ENCODE measurements at places on chromosomes 1 and 21.

GRCh38 chr1:78234496-78234895 is 188.7 kb downstream of the GIPC2 start:
- DNase-seq, result no peak

GRCh38 chr21:45571641-45572040 is 29.4 kb upstream of the SLC19A1 start:
- DNase-seq, result no peak

DNA sequence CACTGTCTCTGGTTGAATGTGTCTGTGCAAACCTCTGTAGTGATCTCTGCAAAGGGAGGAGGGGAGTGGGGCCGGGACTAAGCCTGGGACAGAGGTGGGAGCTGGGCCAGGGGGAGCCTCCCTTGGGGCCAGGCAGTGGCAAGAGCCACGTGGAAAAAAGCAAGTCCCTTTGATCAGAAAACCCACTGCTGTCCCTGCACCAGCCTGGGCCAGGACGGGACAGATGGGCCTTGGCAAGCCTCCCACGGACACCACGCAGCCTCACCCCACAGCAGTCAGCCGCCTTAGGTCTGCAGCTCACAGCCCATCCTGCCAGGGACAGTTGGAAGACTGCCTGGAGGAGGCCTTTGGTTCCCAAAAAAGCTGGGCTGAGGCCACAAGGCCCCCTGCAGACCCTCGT is 11.7 kb upstream of the TRAPPC10 start:
- DNase-seq, result no peak

DNA sequence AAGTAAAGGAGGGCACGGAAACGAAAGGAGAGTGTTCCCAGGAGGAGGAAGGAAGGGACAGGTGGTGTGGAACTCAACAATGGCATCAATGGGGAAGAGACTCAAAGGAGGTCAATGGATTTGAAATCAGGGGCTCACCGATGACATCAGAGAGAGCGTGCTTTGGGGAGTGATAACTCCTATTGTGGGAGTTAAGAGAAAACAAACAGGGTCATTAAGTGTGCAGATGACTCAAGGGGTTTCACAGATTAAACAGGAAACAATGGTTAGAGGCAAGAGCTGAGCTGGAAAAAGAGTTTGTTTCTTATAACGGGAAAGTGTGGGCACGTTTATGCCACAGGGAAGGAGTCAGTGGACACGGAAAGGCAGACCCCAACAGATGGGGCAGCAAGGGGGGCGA is 629.1 kb downstream of the SMYD3 start:
- no peak for DNase-seq

GRCh38 chr1:236407059-236407458 is 13.0 kb downstream of the EDARADD start:
- no peak for DNase-seq

DNA sequence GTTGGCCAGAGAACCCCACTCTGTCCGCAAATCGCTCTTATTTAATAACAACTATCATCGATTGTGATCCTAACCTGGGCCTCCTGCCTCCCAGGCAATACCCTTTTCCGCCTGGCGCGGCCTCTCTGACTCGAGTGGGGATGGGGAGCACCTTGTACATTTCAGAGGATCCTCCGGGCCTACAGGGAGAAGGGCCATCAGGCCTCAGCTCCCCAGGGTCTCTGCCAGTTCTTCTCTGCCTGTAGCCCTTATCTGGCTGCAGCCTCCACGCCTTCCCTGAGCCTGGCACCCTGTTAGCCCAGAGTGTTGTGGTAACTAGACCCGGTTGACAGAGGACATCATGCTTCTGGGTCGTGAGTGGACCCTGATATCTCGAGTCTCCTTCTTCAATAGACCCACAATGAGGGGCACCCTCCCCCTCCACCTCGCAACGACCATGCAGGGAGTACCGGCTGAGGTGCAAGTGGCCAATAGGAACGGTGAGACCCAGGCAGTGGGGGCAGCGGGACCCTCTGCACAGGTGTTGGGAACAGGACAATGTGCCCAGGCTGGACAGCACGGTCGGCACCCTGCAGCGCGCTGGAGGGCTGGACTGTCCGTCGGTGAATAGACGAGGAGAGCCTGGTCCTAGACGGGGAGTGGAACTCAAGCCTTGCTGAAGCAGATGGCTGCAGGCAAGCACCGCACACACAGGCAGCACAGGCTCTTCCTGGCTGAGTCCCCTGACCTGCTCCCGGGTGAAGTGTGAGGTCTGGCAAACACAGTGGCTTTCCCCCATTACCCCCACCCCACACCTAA is 7.1 kb upstream of the CRYBG2 start:
- DNase-seq, result no peak

GRCh38 chr1:206754011-206754410 is 16.6 kb upstream of the IL19 start:
- DNase-seq, result no peak

DNA sequence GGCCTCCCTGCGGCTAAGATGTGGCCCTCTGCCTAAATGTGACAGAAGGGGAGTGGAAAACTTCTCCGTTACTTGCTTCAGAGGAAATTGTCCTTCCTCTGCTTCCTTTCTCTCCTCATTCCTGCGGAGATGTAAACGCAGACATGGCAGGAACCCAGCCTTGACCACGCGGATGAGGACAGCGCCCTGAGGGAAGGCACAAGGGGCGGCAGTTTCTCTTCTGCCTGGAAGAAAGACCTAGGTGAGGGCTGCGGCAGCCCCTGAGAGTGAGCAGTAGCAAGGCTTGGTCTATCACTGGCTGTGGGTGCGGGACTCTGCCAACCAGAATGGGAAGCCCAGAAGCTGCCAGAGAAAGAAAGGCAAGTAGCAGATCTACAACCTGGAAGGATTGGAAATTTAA is 14.0 kb upstream of the CTPS1 start:
- DNase-seq, result no peak

DNA sequence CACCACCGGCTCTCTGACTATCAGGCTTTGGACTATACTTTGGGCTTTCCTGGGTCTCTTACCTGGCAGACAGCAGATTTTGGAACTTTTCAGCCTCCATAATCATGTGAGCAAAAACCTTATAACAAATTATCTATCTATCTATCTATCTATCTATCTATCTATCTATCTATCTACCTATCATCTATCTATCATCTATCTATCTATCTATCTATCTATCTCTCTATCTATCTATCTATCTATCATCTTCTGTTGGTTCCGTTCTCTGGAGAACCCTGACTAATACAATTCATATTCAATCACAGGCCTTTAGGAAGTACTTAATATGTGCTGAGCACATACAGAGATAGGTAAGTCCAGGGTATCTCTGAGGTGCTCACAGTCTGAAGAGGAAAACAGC is 18.7 kb upstream of the SCMH1 start:
- no peak for DNase-seq

- DNase-seq, result peak; percentile 12
Observed at GRCh38 chr1:221543529-221544120, 198.3 kb downstream of the DUSP10 start.

GRCh38 chr1:157985473-157985872 is 8.0 kb upstream of the KIRREL1 start:
- no peak for DNase-seq

DNA sequence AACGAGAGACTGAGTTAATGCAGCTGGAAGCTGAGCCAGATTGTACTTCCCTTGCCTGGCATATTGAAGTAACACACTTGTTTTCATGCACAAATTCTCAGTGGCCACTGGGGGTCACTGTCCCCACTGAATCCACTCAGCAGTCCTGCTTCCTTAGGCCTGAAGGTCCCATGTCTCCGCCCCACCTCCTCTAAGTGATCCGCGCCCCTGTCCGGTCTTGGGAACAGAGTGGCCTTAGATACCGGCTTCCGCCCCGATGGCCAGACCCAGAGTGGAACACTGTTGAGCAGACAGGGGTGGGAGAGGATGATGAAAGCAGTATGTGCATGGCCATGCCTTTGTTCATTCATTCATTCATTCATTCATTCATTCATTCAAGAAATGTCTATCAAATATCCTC is 34.8 kb downstream of the CHAF1B start:
- DNase-seq, result peak; percentile 88

- peak; percentile 72 for DNase-seq
Observed at GRCh38 chr1:202623075-202623474, 87.2 kb downstream of the SYT2 start.

GRCh38 chr1:229710746-229711145 is 84.7 kb downstream of the URB2 start:
- DNase-seq, result no peak

DNA sequence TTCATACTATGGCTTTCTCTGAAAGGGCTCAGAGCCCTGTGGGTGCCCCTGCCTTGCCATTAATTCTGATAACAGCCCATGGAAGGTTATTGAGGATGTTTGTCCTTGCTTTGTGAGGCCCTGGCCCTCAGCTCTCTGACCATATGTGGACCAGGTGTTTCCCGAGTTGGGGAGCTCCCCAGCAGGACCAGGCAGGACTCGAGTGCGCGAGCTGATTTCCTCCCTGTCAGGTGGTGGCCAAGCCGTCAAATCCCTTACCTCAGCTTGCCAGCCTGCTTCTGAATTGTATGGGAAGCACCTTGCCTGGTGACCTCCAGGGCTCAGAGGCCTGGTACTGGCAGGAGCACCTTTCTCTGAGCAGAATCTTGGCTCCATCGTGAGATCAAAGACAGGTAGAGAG is 17.9 kb upstream of the SDE2 start:
- DNase-seq, result no peak

GRCh38 chr1:214213136-214213535 is 67.8 kb upstream of the SMYD2 start:
- DNase-seq, result peak; percentile 69

- no peak for DNase-seq
Observed at GRCh38 chr1:8765198-8765597, 52.2 kb downstream of the RERE start.

GRCh38 chr1:212463565-212464285 is 31.0 kb downstream of the NENF start:
- DNase-seq, result peak; percentile 66

GRCh38 chr1:112507921-112508277 is 866 bp upstream of the WNT2B start:
- peak; percentile 52 for DNase-seq

GRCh38 chr1:80640978-80641377 is 1159.8 kb upstream of the ADGRL2 start:
- DNase-seq, result no peak

DNA sequence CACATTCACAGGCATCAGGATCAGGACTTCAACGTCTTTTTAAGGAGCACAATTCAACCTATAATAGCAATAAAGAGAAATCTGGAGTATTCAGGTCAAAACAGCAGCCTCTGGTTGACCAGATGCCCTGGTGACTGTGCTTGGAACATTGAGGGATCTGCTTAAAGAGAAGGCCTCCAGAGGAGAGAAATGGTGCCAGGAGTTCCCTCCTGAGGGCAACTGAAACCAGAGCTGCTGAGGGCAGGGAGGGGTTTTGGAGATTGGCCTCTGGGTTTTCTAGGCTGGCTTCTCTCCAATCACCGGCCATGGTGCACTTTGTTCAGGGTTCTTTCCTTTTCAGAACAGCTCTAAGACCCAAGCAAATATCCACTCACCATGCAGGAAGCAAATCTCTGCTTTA is 190.7 kb upstream of the KIAA0040 start:
- DNase-seq, result no peak

- DNase-seq, result no peak
Observed at GRCh38 chr21:34926803-34927467, 122.2 kb downstream of the RUNX1 start.

DNA sequence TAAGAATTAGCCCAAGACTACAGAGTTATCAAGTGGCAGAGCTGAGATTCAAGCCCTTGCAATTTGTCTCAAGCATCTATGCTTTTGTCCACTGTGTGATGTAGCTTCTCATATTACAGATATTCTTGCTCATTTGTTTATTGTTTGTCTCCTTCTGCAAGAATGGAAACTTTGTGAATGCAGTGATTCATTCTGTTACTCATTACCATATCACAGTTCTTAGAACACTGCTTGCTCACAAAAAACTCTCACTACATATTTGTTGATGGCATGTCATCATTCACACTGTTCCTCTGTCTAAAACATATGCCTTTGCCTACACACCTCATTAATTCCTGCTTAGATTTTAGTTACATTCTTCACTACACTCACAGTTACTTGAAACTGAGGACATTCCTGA is 1198.9 kb downstream of the PLA2G4A start:
- DNase-seq, result peak; percentile 10

GRCh38 chr1:237712586-237713157 is 178.1 kb downstream of the ZP4 start:
- no peak for DNase-seq

- DNase-seq, result no peak
Observed at GRCh38 chr1:48251323-48251722, 28.8 kb downstream of the SLC5A9 start.

DNA sequence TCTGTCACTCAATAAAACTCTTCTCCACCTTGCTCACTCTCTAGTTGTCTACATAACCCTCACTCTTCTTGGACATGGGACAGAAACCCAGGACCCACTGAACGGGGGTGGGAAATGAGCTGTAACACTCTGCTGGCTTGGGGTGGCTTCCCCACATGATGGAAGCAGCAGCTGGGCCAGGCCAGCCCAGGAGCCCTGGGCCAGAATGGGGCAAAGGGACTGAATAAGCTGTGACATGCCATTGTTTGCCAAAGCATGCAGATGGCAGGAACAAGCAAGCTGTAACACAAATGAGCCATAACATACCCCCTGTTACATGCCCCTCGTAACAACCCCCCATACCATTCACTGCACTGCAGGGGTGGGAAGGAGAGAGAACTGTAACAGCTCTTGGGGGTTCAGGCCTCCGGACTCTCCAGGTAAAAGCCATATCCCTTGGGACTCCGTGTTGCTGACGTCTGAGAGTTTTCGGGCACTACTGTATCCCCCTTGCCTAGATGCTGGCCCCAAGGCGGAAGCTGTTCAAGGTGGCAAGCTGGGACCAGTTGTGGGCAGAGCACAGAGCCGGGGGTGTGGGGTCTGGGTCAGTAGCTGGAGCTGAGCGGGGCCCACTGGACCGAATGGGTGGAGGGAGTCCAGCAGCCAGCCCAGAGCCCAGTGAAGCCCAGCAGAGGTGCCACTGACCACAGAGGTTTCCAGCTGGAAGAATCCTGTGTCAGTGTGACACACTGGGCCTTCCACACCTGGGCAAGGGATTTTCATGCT is 56.1 kb upstream of the DMRTB1 start:
- DNase-seq, result no peak

- DNase-seq, result no peak
Observed at GRCh38 chr1:20052386-20052785, 17.6 kb upstream of the PLA2G5 start.

- no peak for DNase-seq
Observed at GRCh38 chr1:56551691-56552090, 27.7 kb downstream of the PLPP3 start.

- no peak for DNase-seq
Observed at GRCh38 chr1:7749126-7749525, 22.0 kb upstream of the VAMP3 start.

GRCh38 chr1:46546210-46546609 is 5.2 kb downstream of the KNCN start:
- DNase-seq, result no peak

- peak; percentile 79 for DNase-seq
Observed at GRCh38 chr1:180765151-180765550, 133.3 kb downstream of the XPR1 start.

- no peak for DNase-seq
Observed at GRCh38 chr1:29633771-29634170, 397.4 kb downstream of the PTPRU start.

- DNase-seq, result no peak
Observed at GRCh38 chr1:241034203-241034936, 322.6 kb downstream of the RGS7 start.

- no peak for DNase-seq
Observed at GRCh38 chr1:46517932-46518498, 28.4 kb downstream of the DMBX1 start.

- no peak for DNase-seq
Observed at GRCh38 chr1:201077116-201077515, 35.1 kb downstream of the CACNA1S start.

GRCh38 chr1:78171736-78172590 is 126.2 kb downstream of the GIPC2 start:
- peak; percentile 78 for DNase-seq
